CMK (cell line): ENCODE measurements at places on chromosomes 11 and 22.

DNA sequence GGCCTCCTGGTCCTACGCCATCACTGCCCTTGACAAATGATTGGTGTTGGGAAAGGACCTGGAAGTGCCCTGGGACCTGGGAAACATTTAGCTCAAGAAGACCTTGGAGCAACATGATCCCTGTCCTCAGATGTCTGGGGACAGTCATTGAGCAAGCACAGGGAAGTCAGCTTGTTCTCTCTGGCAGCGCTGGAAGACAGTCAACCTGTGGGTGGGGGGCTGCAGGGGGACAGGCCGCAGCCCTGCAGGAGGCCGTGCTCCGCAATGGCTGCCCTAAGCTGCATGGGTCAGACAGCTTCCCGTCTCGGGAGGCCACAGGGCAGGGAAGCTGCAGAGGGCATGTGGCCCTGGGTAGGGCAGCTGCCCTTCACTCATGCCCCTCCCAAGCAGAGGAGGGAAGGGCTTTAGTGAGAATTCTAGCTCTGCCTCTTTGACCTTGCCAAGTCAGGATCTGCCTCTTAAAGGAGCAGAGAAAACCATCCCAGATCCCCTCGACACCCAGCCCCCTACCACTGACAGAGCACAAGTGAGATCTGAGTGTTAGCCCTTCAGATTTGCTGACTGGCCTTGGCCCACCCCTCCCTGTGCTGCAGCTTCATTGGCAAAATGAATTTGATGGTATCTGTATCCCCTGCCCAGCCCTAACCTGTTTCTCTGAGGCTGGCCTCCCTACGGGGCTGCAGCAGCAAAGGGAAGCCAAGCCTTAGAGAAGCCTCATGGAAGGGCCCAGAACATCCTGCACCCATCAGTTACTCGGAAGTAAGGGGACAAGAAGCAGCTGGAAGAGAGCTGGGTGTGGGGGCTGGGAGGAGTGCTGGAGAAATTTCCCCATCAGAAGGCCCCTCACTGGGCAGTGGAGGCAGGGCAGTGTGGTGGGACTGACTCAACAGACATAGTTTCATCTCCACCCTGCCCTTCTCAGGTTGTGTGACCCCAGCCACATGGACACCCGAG lies 6.2 kb upstream of the SREBF2 start:
- DNase-seq, result no peak

GRCh38 chr11:96125400-96125799 lies 201.5 kb upstream of the MTMR2 start:
- no peak for DNase-seq

DNA sequence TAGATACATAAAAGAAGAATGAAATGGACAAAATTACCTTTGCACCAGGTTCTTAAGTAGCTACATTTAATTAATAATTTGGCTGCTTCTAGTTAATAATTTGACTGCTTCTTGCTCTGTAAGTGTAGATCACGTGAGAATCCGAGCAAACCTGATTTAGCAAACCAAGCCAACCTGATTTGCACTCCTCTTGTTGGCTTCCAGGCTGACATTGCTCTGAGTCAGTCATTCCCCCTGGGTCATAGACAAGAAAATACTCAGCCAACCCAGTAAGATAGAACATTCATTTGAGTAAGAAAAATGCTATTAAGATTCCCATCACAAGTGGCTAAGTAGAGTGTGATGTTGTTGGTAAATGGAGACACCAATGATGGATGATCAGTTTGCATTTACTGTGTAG lies 304.1 kb downstream of the C11orf87 start:
- no peak for DNase-seq

DNA sequence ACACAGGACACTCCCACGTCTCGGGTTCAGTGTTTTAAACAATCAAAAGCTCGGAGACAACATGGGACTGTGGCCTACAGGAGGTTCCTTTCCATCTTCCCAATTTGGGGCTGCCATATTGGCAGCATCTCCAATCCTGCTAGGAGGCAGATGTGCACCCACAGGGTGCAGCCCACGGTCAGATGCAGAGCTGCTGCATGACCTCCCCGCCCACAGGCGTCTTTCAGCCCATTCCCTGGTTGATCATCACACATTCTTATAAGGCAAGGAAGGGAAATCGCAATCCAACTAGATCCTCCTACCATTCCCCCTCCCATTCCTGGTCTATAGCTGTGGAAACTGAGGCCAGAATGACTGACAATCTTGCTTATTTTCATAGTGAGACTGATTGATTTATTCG lies 121.4 kb downstream of the MICAL3 start:
- no peak for DNase-seq

GRCh38 chr22:23230348-23231068 lies 50.2 kb downstream of the BCR start:
- DNase-seq, result no peak

- DNase-seq, result peak; percentile 5
Observed at GRCh38 chr22:47213571-47214230, 451.3 kb downstream of the TBC1D22A start.

- DNase-seq, result no peak
Observed at GRCh38 chr22:37312549-37313183, 30.4 kb downstream of the CYTH4 start.

DNA sequence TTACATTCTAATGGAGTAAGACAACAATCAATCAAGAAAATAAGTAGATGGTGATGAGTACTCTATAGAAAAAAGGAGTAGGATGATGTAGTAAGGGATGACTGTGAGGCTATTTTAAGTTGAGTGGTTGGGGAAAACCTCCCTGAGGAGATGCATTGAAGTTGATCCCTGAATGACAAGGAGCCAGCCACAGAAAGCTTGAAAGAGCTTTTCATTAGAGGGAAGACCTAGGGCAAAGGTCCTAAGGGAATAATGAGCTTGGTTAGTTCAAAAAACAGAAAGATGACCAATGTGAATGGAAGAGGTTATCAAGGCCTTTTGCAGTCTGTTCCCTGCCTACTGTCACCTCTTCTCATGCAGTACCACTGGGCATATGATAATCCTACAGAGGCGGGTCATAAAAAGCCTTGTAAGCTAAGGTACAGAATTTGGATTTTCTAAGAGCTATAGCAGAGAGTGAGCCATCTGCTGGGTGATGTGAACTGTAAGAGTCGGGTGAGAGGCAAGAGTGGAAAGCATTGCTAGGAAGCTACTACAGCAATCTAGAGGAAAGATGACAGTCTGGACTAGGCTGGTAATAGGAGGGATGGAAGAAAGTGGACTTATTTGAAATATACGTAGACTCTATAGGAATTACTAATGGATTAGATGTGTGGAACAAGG lies 3.1 kb downstream of the PPP2R1B start:
- no peak for DNase-seq

- no peak for DNase-seq
Observed at GRCh38 chr22:32987081-32987631, 71.0 kb downstream of the SYN3 start.

DNA sequence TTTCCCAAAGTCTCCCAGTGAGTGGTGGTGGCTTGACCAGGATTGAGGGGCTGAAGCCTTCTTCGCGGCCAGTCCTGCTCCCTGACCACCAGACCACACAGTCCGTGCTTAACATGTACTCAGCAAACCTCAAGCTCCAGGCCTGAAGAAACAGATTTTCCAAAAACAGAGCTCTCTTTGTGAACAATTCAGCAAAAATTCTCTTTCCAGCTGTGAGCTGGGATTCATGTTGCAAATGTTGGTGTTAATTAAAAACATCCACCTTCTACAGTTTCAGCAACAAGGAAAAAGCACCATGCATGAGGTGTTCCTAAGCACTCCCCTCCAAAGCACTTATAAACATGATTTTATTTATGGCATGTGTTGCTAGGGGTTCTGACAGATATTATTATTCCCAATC lies 129.5 kb downstream of the ETS1 start:
- DNase-seq, result no peak

GRCh38 chr11:71481101-71481960 lies 28.3 kb downstream of the NADSYN1 start:
- DNase-seq, result no peak

GRCh38 chr11:72789493-72790131 lies 4.2 kb downstream of the STARD10 start:
- DNase-seq, result no peak

DNA sequence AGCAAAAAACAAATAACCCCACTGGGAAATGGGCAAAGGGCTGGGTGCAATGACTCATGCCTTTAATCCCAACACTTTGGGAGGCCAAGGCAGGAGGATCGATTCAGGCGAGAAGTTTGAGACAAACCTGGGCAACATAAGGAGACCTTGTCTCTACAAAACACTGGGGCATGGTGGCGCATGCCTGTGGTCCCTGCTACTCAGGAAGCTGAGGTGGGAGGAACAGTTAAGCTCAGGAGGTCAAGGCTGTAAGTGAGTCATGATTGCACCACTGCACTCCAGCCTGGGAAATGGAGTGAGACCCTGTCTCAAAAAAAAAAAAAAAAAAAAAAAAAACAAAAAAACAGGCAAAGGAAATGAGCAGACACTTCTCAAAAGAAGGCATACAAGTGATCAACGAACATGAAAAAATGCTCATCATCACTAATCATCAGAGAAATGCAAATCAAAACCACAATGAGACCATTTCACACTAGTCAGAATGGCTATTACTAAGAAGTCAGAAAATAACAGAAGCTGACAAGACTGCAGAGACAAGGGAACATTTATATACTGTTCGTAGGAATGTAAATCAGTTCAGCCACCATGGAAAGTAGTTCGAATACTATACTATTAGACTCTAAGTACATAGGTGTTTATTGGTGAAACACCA lies 48.2 kb upstream of the SMCO4 start:
- DNase-seq, result no peak

DNA sequence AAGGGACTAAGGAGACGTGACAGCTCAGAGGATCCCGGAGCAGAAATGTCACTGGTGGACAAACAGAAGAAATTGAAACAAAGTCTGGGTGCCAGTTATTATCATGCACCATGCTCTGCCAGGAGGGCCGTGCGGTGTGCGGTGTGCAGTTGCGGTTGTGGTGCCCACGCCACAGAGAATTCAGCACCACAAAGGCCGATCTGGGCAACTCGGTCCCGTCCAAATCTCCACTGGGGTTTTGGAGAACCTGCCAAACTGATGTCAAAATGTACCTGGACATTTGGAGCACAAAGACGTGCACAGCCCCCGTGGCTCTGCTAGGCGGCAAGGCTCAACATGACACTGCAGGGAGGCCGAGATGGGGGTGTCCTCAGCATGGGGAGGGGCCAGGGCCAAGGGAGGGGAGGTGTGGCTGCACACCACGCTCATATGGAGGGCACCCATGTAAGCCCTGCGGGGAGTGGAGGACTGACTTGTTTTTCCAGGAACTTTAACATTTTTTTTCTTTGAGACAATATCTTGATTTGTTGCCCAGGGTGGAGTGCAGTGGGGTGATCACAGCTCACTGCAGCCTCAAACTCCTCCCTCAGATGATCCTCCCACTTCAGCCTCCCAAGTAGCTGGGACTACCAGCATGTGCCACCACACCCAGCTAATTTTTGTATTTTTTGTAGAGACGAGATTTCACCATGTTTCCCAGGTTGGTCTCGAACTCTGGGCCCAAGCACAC lies 39.4 kb downstream of the GNB1L start:
- no peak for DNase-seq

- no peak for DNase-seq
Observed at GRCh38 chr11:22808571-22809197, 20.9 kb downstream of the SVIP start.

DNA sequence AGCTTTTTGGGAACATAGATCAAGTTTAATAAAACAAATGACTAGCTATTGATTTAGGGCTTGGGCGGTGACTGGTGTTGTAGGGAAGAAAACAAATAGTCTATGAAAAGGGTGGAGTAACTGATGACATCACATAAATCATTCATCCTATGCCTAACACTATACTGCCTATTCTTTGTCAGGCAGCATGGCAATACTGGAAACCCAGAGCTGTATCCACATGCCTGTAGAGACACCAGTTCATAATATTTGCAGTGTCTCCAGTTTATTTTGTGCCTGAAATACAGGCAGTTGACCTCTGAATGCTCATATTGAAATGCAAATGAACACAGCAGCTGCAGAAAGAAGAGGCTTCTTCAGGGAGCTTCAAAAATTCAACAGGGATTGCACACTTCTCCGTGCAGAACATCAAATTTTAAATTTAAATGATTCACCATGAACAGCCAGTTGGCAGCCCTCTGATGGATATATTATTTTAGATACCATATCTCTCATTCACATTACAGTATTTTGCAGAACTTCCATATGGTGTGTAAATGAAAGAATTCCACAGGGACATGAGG lies 283.1 kb upstream of the CTSC start:
- no peak for DNase-seq

- DNase-seq, result no peak
Observed at GRCh38 chr11:9851366-9851765, 187.5 kb downstream of the SWAP70 start.

DNA sequence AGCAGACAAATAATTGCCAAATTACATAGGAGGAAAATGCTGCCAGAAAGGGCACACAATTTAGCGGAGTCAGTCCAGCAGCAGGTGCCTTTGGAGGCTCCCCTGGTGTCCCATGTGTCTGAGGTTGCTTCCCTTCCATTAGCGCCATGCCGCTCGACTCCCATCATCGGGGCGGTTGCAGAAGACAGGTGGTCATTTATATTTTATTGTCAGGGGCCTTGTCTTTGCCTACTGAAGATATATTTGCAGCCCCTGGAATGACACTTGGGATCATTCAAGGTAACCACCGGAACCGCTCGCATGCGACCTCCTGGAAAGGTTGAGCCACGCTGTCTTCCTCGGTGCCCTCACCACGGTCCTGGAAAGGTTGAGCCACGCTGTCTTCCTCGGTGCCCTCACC lies 298.3 kb downstream of the TBC1D22A start:
- no peak for DNase-seq

DNA sequence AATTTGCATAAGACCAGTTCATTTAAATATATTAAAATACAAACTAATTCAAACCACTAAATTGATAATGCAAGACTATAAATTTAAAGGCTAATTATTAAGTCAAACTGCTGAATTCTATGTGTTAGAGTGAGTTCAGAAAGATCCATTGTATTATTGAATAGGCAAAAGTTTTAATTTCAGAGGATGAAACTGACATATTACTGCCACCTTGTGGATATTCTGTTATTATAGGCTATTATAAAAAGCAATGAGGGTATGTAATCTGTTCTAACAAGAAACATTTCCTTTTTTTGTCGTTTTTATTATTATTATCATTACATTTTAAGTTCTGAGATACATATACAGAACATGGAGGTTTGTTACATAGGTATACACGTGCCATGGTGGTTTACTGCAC lies 20.9 kb upstream of the NAALAD2 start:
- no peak for DNase-seq

DNA sequence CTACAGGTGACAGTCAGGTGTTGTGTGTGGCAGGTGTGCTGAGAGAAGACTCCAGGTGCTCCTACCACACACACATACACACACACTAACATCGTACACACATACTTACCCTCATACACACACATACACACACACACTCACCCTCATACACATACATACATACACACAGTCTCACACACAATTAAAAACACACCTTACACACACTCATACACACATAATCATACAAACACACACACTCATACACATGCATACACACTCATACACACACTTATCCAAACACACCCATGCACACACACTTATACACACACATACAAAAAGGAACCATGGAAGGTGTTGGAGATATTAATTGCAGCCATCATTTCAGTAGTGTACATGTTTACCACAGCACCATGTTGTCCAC lies 4.6 kb downstream of the KRTAP5-3 start:
- no peak for DNase-seq
